Neural progenitor cell (in vitro differentiated cells): ENCODE measurements at places on chromosomes 2 and 18.
A peak's percentile ranks its signal among the peaks of the same experiment; 100 is the strongest.

- DNase-seq, result no peak
These were observed 501.1 kb upstream of the TNP1 start for GRCh38 chr2:217360781-217361482.

DNA sequence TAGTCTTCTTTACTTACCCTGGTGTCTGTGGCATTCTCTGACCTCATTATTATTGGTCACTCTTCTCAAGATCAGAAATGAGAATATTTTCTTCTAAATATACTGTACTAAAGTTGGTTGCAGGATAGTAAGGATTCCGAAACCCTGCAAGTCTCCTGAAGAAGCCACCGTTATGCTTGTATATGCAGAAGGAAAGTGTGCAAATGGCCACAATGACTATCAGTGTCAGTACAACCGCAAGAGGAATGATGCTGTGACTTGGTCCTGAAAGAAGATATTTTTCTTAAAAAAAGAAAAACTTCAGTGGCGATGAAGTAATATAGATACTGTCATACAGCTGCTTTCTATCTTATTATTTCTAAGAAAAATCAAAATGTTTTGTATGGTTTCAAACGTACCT is 120.7 kb downstream of the PLA2R1 start:
- no peak for DNase-seq

- no peak for DNase-seq
These were observed 503.6 kb downstream of the ARHGAP15 start for GRCh38 chr2:143632751-143633374.

- DNase-seq, result no peak
These were observed 303.9 kb downstream of the ZNF407 start for GRCh38 chr18:74901362-74902146.

DNA sequence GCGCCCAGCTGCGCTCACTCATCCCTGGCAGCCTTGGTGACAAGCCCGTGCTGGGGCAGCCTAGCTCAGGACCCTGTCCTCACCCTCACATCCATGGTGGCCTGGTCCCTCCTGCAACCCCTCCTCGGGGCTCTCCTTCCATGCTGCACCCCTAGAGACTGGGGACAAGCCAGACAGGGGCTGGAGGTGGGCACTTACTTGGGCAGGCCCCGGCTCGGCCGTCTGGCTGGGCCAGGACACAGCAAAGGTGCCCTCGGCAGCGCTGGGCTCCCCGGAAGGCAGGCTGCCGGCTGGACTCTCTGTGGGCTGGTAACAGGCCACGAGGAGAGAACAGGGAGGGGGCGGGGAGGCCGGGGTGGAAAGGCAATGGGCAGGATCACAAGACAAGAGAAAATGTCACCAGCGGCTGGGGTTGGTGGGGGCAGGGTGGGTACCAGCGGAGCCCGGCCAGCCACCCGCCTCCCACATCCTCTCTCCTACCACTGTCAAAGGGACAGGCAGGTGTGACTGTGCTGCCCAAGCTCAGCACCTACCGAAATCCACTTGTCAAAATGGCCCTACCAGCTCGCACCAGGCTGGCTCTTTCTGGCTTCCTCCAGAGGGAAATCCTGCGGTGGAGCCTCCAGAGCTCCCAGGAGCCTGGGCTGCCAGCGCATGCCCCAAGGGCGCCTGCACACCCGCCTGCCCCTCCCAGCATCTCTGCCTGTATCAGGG is 54.7 kb downstream of the BIN1 start:
- DNase-seq, result no peak

DNA sequence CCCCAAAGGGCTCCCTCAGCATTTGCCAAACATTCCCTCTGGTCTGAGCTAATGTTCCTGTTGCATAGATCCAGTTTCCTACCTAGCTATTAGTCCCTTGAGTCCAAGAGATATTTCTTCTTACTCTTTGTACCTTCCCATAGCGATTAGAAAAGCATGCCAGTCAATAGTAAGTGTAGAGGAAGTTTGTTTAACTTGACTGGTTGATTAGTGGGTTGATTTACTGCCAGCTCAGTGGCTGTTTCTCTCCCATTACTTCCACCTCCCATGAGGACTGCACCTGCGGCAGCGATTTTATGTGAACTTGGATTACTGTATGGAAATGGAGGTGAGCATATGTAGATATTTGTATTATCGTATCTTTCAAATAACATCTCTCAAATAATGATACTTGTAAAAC is 1748.4 kb upstream of the CELF4 start:
- DNase-seq, result no peak

- peak; percentile 33 for DNase-seq
These were observed 257.5 kb downstream of the SETBP1 start for GRCh38 chr18:44937960-44938719.

- DNase-seq, result peak; percentile 50
These were observed 21.9 kb downstream of the CCBE1 start for GRCh38 chr18:59675346-59675745.

GRCh38 chr18:55323051-55323994 is 264.7 kb downstream of the TCF4 start:
- DNase-seq, result no peak

DNA sequence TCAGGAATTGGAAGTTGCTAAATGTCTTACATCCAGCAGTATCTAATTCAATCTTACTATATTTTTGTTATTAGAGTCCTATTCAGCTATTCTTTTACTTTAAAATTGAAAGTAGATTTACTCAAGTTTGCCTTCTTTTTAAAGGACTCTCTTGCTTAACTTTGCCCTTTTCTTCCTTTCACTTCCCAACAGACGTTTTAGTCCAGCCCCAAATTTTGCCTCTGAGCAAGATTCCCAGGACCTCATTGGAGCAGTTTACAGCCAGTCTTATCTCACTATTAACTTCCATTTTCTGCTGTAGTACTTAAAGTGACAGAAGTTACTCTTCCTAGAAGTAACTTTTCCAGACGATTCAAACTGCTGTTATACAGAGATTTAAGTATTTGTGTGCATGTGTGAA is 1.7 kb upstream of the PRKD3 start:
- DNase-seq, result no peak

- DNase-seq, result no peak
These were observed 36.5 kb downstream of the GPD2 start for GRCh38 chr2:156472686-156473085.

DNA sequence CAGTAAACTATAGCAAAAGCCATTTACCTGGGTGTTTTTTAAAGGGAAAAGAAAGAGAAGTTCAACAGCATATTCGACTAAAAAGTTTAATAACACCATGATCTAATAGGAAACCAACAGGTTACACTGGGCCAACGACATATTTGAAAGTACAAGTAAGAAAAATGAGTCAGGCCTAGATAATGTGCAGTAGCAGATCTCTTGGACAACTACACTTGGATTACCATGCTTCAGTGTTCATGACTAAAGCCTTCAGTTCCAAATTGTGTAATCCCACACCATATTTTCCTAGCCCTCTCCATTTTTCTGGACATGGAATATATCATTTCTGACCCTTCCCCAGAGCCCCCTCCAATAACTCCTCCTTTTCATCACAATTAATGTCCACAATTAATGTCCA is 39.1 kb upstream of the FIGN start:
- no peak for DNase-seq

DNA sequence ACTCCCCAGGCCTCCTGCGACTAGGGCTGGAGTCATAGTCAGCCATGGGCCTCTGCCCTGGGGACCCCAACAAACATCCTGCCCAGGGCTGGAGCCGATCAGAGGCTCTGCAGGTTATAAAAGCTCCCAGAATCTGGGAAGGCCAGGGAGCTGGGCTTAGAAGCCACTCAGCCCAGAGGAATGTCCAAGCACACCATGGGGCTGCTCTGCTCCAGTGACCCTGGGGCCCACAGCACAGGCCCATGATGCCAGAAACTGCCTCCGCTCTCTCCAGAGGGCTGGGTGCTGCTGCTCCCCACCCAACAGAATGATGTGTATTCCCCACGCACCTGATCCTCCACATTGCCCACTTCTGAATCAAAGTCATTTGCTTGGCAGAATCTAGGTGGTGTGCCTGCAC is 88.5 kb downstream of the ARMC9 start:
- DNase-seq, result no peak

GRCh38 chr2:148493822-148494563 is 150.6 kb upstream of the EPC2 start:
- DNase-seq, result no peak

DNA sequence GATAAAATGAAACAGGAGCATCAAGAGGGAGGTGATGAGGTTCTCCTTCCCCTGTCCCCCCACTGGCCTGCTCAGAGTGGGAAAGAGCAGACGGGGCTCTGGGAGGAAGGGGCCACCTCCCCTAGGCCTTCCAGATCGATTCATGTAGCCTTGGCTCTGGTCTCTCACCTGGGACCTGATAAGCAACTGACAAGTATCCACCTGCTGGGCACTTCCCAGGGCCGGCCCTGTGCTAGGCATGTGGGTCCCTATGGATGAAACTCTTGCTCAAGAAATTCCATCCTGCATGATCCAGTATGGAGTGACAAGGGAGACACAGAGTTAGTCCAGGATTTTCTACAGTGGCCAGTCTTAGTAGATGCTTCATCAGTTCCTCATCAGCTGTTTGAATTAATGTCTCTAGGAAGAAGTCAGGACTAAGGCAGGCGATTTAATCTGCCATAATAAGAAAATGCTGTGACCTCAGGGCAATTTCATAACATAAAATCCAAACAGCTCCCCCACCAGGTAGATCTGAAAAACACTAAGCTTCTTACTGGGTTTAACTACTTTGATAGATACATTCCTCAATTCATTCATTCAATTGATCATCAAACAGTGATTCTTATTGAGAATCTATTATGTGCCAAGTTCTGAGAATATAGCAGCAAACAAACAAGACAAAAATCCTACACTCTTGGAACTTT is 44.7 kb upstream of the ZFP36L2 start:
- DNase-seq, result no peak

- DNase-seq, result no peak
These were observed 53.8 kb upstream of the SLC5A7 start for GRCh38 chr2:107932488-107932887.

DNA sequence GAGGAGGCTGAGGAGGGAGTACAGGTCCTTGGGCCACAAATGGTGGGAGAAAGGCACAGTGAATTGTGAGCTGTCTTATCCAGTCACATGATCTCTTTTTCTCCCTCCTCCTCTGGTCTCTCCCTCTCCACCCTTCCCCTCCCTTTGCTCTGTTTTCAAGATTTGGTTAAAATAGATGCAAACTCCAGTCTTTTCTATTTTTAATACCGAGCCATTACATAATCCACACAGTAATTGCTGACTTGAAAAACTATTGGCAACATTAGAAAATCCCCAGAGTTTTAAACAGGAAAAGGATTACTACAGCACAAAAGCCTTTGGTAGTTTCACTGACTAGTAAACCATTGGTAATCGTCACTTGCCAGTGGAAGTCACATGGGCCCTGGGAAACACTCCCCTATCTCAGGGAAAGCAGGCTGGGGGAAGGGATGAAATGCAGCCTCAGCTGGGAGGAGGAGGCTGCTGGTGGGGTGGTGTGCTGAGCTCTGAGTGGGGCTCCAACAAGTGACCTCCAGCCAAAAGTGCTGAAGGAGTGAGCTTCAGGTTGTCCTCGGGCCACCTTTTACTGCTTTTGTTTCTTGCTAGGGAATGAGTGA is 57.4 kb upstream of the PCBP1 start:
- peak; percentile 71 for DNase-seq

DNA sequence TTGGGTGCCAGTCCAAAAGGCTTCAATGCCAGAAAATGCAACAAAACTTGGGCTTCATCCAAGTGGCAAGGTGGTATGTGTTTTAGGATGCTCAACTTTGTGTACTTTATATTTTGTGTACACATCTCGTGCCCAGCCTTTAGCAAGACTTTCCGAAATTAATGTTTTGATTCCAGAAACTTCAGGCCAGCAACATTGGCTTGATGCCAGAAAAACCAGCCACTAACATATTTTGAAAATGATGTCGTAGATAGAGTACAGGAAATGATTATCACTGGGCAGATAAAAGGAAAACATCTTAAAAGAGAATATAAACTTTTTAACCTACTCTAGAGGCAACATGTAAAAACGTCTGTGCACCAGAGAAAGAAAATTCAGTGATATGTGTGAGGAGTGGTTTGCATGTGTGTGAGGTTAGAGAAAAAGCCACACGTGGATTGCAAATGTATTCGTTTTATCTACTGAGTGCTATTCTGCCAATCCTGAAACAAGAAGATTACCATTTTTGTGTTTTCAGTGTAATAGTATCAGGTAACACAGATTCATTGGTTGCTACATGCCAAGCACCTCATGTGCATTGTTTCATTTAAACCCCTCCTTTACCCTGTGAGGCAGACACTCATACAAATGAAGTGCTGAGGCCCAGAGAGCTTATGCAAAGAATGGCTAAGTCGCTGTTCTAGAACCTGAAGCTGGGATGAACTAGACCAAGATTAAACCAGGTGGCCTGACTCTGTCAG is 264.8 kb downstream of the C1D start:
- DNase-seq, result peak; percentile 15

GRCh38 chr2:203694191-203694590 is 12.2 kb upstream of the CD28 start:
- DNase-seq, result no peak

- DNase-seq, result no peak
These were observed 45.1 kb downstream of the RPL31 start for GRCh38 chr2:101047075-101047766.

DNA sequence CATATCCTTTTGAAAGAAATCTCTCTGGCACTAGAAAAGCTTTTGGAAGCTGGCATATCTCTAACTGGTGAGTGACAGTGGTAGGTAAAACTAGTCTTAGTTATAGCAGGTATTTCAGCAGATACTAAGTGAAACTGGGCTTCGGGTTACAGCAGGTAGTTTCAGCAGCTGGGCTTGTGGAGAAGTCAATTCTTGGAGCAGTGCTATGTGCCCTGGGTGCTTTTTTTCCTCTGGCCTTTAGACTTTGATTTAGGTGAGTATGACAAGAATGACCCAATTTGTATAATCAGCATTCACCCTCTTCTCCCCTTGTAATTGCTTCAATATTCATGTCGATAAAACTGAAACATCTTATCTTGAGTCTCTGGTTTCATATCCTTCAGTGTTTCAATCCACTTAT is 123.1 kb downstream of the KYNU start:
- no peak for DNase-seq

GRCh38 chr2:10829299-10829698 is 16.7 kb upstream of the PDIA6 start:
- DNase-seq, result no peak

DNA sequence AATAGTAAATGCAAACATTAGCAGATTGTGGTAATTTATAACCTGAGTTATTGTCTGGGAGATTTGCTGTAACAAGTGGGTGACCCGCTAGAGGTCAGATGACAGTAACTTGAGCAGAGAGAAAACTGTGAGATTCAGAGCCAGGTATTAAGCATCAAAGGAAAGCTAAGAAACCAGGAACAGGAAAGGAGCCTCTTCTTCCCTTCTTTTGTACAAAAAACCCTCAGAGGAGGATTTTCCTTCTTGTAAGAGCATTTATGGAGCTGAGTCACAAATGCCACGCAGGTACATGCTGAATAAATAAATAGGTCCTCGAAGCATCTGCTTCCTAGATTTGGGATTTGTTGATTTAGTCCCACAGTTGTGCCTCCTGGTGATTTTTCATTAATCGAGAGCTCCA is 146.5 kb downstream of the SH3BP4 start:
- DNase-seq, result no peak
